ENCODE measurements at places on chromosomes 3 and 15.

DNA sequence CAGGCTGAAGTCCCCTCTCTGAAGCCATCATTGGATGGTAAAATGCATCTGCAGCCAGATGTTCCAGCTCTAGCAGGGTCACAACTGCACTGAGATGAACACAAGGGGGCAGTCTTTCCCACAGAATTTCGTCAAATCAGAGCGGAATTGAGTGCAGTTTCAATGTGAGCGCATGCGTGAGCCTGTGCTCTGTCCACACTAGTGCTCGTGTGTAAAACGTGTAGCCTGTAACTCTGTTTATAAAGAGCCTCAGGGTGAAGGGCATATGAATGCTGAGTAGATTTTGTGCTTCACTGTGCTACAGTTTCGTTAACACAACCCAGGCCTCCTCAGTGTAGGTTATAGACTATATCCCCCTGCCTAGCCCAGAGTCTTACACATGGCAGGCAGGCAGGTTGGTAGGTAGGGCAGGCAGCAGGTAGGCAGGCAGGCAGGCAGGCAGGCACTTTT lies 92.7 kb upstream of the GOLGA6L4 start:
- peak; percentile 81 for DNase-seq

- DNase-seq = no peak
Measured at GRCh38 chr15:98417346-98417745, 231.0 kb upstream of the IGF1R start.

DNA sequence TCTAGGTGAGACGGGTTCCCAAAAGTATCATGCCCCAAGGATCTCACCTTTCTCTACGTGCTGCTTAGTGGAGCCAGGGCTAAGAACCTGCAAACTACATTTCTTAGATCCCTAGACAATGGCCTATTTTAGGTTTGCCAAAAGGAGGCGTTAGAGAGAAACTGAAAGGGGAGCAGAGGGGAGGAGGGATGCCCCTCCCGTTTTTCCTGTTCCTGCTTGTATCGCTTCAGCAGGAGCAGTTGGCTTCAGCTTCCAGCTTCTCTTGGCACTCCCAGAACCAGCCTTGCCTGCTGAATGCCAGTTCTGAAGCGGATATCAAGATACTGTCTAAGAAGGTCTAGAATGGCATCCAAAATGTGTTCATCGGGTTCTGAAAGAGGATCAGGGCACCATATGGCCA lies 58.4 kb upstream of the ABHD17C start:
- DNase-seq = no peak

GRCh38 chr3:47664519-47664918 lies 85.9 kb upstream of the CSPG5 start:
- peak; percentile 50 for DNase-seq

All from D341Med (cell line).